ENCODE measurements at places on chromosomes 7 and 10. TPM values are rescaled to one million over a fixed set of nuclear protein-coding genes. Genes with fewer than 3 reads are reported as not detected.

Gene RBP4
- total RNA-seq, result not detected

Gene DGKI
- not detected for total RNA-seq

Gene TSPAN33
- total RNA-seq, result 4.5 TPM

Gene COMTD1
- 21.1 TPM for total RNA-seq

Data from CD4-positive, CD25-positive, alpha-beta regulatory T cell (primary cell).